ENCODE measurements at places on chromosomes 6 and 20.
A peak's percentile ranks its signal among the peaks of the same experiment; 100 is the strongest.

- no peak overlapping the region for H3K27ac ChIP-seq
- no peaks in the 10 kb centered on the region for H3K27me3 ChIP-seq
- DNase-seq = no peak
- H3K4me3 ChIP-seq = no peak overlapping the region
- H3K36me3 ChIP-seq = no peaks in the 10 kb centered on the region
- no peaks in the 10 kb centered on the region for H3K4me1 ChIP-seq
Observed at GRCh38 chr6:54307439-54307910, 766 bp upstream of the TINAG start.

DNA sequence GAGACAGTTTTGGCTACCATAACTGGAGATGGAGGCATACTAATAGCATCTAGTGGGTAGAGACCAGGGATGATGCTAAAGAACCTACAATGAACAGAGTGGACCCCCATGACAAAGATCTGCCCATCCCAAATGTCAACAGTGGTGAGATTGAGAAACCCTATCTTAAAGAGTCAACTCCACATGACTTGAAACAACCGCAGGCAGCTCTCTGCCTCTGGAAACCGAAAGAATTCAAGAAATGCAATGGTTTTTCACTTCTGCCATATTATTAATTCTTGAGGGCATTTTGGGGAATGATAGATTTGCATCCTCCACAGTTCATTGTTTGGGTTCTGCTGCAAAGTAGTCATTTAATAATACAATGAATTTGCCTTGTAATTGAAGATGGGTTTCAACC is 463.4 kb downstream of the MAFB start:
- no peaks in the 10 kb centered on the region for H3K4me1 ChIP-seq
- H3K27me3 ChIP-seq = no peaks in the 10 kb centered on the region
- DNase-seq = no peak
- no peaks in the 10 kb centered on the region for H3K36me3 ChIP-seq
- H3K4me3 ChIP-seq = no peak overlapping the region

- H3K27ac ChIP-seq = no peak overlapping the region
- no peaks in the 10 kb centered on the region for H3K27me3 ChIP-seq
- H3K4me3 ChIP-seq = no peak overlapping the region
- H3K4me1 ChIP-seq = no peaks in the 10 kb centered on the region
- no peak for DNase-seq
- H3K36me3 ChIP-seq = no peaks in the 10 kb centered on the region
Observed at GRCh38 chr6:122569230-122569771, 40.9 kb upstream of the PKIB start.

- DNase-seq = no peak
- H3K27me3 ChIP-seq = no peaks in the 10 kb centered on the region
- no peaks in the 10 kb centered on the region for H3K36me3 ChIP-seq
- H3K4me1 ChIP-seq = no peaks in the 10 kb centered on the region
Observed at GRCh38 chr6:125057392-125058246, 95.4 kb downstream of the RNF217 start.

DNA sequence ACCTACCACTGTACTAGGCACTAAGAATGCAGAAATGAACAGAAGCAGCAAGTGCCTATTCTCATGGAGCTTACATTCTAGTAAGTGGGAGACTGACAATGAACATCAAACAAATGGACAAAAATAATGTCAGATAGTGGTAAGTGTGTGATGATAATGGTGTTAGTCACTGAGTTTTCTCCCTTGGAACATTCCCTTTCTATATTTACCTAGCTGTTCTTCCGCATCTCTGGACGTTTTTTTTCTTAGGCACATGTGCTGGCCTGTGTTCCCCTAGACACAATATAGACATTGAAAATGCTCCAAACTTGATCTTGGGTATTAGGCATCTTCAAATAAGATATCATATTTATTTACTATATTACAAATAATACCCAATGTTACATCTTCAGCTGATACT is 218.1 kb upstream of the GJE1 start:
- no peaks in the 10 kb centered on the region for H3K4me1 ChIP-seq
- H3K27me3 ChIP-seq = no peaks in the 10 kb centered on the region
- no peaks in the 10 kb centered on the region for H3K36me3 ChIP-seq
- H3K4me3 ChIP-seq = no peak overlapping the region
- no peak for DNase-seq
- H3K27ac ChIP-seq = no peak overlapping the region

DNA sequence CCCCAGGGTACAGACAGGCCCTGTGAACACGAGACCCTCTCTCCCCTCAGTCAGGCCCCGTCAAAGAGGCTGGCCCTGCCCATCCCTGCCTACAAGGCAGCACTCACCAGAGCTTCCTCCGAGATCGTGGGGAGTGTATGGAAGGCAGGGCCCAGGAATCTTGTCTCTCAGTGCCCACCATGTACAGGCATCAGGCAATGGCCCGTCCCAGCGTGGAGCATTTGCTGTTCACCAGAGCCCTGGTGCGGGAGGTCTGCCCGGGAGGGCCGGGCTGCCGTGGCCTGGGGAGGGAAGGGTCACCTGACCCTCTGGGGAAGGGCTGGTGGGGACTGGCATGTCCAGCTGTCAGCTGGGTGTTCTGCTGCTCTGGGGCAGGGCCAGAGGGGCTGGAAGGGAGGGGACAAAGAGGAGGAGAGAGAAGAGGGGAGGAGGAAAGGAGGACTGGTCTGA is at the start of gene IP6K3:
IP6K3 (minus strand) TSS at position 255 of the 450 bp plus-strand sequence. CDS start 11,429 bp downstream, outside the sequence.
- peaks cover 20% of the 10 kb centered on the region for H3K27me3 ChIP-seq
- peaks cover 4% of the 10 kb centered on the region for H3K4me1 ChIP-seq
- H3K27ac ChIP-seq = no peak within 1 kb of the TSS
- H3K36me3 ChIP-seq = no peaks in the 10 kb centered on the region

GRCh38 chr20:38117205-38117604 is 47.9 kb downstream of the TGM2 start:
- no peak for DNase-seq
- peaks cover 8% of the 10 kb centered on the region for H3K4me1 ChIP-seq
- no peaks in the 10 kb centered on the region for H3K27me3 ChIP-seq

GRCh38 chr6:75546381-75546780 is 52.8 kb upstream of the FILIP1 start:
- no peak overlapping the region for H3K4me3 ChIP-seq
- H3K36me3 ChIP-seq = no peaks in the 10 kb centered on the region
- DNase-seq = no peak
- no peak overlapping the region for H3K27ac ChIP-seq

DNA sequence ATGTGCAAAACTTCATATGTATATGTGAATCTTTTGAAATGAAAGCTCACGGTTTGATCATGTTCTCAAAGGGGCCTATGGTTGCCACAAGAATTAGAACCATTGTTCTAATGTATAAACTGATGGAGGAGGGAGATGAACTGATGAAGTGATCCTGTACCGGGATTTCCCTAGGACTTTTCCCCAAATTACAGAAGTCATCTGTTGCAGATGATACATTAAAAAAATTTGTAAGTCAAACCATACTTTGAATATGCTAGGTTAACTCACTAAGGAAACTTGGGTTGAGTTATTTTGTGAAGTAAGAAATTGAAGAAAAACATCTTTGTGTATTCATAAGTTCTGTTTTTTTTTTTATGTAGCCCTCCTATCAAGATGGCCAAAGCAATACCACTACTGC is 33.9 kb upstream of the RNF144B start:
- no peak for DNase-seq
- no peaks in the 10 kb centered on the region for H3K27me3 ChIP-seq
- no peaks in the 10 kb centered on the region for H3K4me1 ChIP-seq
- H3K4me3 ChIP-seq = no peak overlapping the region
- no peaks in the 10 kb centered on the region for H3K36me3 ChIP-seq

GRCh38 chr6:101402622-101403031 is 9.1 kb downstream of the GRIK2 start:
- no peak for DNase-seq
- no peaks in the 10 kb centered on the region for H3K4me1 ChIP-seq
- peaks cover 18% of the 10 kb centered on the region for H3K27me3 ChIP-seq
- no peak overlapping the region for H3K27ac ChIP-seq
- H3K4me3 ChIP-seq = no peak overlapping the region

DNA sequence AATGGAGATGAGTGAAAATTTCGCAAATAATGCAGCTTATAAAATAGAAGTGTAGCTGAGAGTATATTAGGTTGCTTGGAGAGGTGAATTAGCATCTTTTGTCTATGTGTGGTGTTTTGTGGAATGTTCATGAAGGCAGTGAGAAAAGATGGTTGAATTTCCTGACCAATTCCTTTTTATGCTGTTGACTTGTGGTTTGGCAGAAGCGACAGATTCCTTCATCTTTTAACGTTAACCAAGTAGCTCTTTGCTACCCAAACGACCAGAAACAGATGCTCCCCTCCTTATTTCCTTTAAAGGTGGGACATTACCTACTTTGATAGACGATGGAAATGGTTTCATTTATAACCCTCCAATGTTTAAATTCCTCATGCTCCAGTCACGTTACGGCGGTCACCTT is 390.5 kb downstream of the QKI start:
- H3K4me1 ChIP-seq = no peaks in the 10 kb centered on the region
- no peaks in the 10 kb centered on the region for H3K27me3 ChIP-seq
- no peaks in the 10 kb centered on the region for H3K36me3 ChIP-seq

GRCh38 chr6:162603231-162604015 is 124.1 kb downstream of the PRKN start:
- H3K4me1 ChIP-seq = no peaks in the 10 kb centered on the region
- no peak for DNase-seq
- no peak overlapping the region for H3K4me3 ChIP-seq
- no peak overlapping the region for H3K27ac ChIP-seq

DNA sequence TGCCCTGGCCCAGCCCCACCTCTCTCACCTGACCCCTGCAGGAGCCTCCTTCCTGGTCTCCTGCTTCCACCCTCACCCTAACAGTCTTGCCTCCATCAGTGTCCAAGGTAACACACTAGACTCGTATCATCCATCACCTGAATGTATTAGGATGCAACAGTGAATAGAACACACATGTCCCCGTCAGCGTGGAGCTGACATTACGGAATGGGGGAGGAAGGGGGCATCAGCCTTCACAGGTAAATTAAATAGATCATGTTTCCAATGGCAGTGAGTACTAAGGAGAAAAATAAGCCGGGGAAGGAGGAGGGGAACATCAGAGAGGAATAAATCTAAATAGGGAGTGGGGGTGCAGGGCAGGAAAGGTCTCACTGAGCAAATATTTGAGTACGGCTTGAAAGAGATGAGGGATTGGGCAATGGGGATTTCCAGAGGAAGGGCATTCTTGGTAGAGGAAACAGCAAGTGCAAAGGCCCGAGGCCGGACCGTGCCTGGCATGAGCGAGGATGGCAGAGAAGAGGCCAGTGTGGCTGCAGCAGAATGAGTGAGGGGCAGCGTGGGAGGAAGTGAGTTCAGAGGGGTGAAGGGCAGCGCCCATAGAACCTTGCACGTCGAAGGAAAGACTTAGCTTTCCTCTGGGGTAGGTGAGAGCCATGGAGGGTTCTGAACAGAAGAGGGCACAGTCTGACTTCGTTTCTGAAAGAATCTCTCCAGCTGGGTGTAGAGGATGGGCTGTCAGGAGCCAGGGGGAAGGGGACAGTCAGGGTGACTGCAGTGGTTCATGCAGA is 110.1 kb upstream of the PTPN1 start:
- peak overlapping the region; percentile 94 for H3K27ac ChIP-seq
- DNase-seq = no peak
- no peaks in the 10 kb centered on the region for H3K27me3 ChIP-seq
- H3K4me1 ChIP-seq = peaks cover 59% of the 10 kb centered on the region
- no peak overlapping the region for H3K4me3 ChIP-seq
- H3K36me3 ChIP-seq = no peaks in the 10 kb centered on the region

- no peaks in the 10 kb centered on the region for H3K27me3 ChIP-seq
- H3K4me1 ChIP-seq = no peaks in the 10 kb centered on the region
- H3K27ac ChIP-seq = no peak overlapping the region
- DNase-seq = no peak
- no peak overlapping the region for H3K4me3 ChIP-seq
- H3K36me3 ChIP-seq = no peaks in the 10 kb centered on the region
Observed at GRCh38 chr6:1636272-1636825, 26.6 kb downstream of the FOXC1 start.

- peaks cover 14% of the 10 kb centered on the region for H3K4me1 ChIP-seq
- H3K36me3 ChIP-seq = no peaks in the 10 kb centered on the region
- no peaks in the 10 kb centered on the region for H3K27me3 ChIP-seq
- no peak for DNase-seq
Observed at GRCh38 chr20:53224851-53225250, 252.7 kb downstream of the TSHZ2 start.

GRCh38 chr20:25197183-25197869 is 1.8 kb downstream of the ENTPD6 start:
- H3K36me3 ChIP-seq = no peaks in the 10 kb centered on the region
- peaks cover 50% of the 10 kb centered on the region for H3K4me1 ChIP-seq
- DNase-seq = no peak
- H3K27me3 ChIP-seq = no peaks in the 10 kb centered on the region
- no peak overlapping the region for H3K4me3 ChIP-seq

DNA sequence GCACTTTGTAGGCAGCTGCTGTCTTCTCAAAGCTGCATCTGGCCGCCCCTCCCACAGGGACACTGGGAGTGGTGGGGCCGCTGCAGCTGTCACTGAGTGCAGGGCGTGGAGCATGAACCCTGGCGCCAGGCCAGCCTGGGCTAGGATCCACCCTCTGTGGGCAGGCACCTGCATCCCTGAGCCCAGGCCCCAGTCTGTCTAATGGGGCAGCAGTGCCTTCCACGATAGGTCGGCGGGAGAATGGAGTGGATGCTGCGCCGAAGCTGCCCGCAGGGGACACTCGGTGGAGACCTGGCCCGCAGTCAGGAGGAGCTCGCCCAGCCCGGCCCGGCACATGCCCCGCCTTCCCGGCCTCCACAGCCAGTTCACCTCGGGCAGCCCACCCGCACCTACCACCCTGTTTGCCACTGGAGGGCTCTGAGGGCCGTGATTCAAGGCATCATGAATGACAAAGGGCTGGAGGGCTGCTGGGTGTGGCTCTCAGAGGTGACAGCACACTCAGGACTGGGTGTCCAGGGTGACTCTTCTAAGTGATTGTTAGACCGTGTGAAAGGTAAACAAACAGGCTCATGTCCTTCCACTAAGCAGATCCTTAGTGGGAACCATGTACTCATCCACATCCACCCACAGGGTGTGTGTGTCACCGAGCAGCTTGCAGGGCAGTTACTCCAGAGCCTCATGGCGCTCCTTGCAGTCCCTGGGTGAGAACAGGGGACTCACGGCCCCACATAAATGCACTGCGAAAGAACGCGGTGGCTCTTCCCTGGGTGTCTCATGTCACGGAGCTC is 133.9 kb downstream of the AGPAT4 start:
- H3K36me3 ChIP-seq = no peaks in the 10 kb centered on the region
- H3K4me3 ChIP-seq = no peak overlapping the region
- H3K27me3 ChIP-seq = no peaks in the 10 kb centered on the region
- no peaks in the 10 kb centered on the region for H3K4me1 ChIP-seq

GRCh38 chr6:7505189-7505699 is 36.2 kb upstream of the DSP start:
- no peaks in the 10 kb centered on the region for H3K36me3 ChIP-seq
- H3K27me3 ChIP-seq = no peaks in the 10 kb centered on the region
- no peaks in the 10 kb centered on the region for H3K4me1 ChIP-seq
- H3K27ac ChIP-seq = peak overlapping the region; percentile 2

- no peaks in the 10 kb centered on the region for H3K27me3 ChIP-seq
- no peaks in the 10 kb centered on the region for H3K36me3 ChIP-seq
- H3K27ac ChIP-seq = no peak overlapping the region
- no peaks in the 10 kb centered on the region for H3K4me1 ChIP-seq
- no peak for DNase-seq
- no peak overlapping the region for H3K4me3 ChIP-seq
Observed at GRCh38 chr6:4114123-4114522, 21.3 kb downstream of the ECI2 start.
